ENCODE measurements at places on chromosomes 6 and 20.

DNA sequence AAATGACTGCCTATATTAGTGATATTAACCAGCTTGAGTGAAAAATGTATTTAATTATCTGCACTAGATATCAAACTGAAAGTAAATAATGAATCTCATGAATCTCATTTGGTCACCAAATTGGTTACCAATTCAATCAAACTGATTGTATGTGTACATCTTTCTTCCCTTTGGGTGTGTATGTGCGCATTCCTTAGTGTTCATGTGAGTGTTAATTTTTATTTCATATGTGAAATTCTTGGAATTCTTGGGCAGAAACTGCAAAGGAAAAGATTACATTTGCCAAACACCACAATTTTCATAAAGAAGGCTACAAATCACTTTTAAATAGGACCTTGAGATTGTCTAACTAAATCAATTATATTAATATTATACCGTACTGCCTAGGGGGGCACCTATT lies 648.4 kb upstream of the MARCKS start:
- DNase-seq = no peak

DNA sequence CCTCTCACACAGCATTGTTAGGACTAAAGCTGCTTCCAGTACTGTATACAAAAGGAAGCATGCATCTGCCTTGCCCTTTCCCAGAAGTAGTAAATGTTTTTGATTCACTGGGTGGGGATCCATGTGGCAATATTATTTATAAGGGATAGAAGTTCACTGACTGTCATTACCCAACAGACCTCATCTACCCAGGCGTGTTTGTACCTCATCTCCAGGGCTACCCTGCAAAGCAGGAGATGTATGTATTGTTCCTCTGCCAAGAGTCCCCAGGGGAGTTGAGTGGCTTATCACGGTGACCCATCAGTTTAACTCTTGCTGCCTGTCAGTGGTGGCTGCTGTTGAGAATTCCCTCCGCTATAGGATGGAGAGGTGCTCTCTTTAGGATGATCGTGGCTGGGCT lies 42.5 kb downstream of the SLC24A3 start:
- DNase-seq = no peak

DNA sequence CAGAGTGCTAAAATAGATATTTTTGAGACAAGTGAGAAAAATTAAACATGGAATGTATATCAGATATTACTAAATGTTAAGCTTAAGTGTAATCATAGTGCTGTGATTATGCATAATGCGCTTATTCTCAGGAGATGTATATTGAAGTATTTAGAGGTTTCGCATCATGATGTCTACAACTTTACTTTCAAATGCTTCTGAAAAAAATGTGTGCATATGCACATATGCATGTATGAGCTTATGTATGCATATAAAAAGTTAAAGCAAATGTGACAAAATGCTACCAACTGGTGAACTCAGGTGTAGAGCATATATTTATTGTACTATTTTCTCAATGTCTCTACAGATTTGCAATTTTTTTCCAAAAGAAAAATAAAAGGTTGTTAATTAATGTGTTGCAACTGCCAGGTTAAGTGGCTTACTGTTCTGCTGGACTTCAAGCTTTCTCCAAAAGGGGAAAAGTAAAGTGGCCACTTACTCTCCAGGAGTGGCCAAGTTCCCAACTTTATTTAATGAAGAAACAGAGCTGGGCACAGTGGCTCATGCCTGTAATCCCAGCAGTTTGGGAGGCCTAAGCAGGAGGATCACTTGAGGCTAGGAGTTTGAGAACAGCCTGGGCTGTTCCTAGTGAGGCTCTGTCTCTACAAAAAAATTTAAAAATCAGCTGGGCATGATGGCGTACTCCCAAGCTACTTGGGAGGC lies 48.9 kb downstream of the B4GALT5 start:
- no peak for DNase-seq

GRCh38 chr20:49821870-49822331 lies 9.3 kb downstream of the SLC9A8 start:
- DNase-seq = no peak

DNA sequence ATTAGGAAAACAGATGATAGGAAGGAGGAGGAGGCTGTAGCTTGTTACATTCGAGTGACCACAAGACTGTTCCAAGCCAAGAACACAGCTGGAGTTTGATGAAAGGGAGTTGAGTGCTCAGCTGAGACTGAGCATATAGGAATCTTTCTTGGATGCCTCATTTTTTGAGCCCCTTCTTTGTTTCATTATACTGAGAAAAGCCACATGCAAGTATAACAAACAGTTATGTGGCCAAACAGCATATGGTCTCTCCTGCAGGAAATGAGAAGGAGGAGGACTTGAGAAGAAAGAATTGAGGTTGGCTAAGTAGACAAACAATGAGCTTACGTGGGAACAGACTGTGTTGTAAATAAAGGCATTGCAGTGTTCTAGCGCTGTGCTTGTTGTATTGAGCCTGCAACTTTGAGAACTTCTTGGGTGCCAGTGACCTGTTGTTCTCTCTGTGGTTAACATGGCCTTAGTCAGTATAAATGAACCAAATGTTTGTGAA lies 78.3 kb downstream of the AKAP7 start:
- no peak for DNase-seq

Measured in GM12892 (cell line).